ENCODE measurements at places on chromosomes 11 and 22.
A peak's percentile ranks its signal among the peaks of the same experiment; 100 is the strongest.

DNA sequence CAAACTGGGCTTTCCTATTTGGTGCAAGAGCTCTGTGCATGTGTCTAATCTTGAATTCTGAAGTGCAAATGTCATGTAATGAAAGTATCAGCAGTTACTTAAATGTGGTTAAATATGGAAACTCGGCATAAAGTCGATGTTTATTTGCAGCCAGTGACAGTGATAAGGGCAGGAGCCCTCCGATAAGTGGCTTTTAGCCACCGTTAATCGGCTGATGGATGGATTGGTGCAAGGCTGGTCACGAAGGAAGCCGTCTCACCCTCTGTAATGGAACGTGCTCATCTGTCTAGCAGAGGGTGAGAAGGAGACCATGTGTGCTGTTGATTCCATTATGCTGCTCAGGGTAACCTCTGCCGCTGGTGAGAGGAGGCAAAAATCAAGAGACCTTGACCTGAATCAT lies 121.8 kb upstream of the PAX6 start:
- no peak for DNase-seq

- peak; percentile 7 for DNase-seq
These were observed 38.3 kb upstream of the HMGXB4 start for GRCh38 chr22:35219012-35219411.

- DNase-seq: no peak
These were observed 282.1 kb downstream of the BRD1 start for GRCh38 chr22:49545606-49546005.

DNA sequence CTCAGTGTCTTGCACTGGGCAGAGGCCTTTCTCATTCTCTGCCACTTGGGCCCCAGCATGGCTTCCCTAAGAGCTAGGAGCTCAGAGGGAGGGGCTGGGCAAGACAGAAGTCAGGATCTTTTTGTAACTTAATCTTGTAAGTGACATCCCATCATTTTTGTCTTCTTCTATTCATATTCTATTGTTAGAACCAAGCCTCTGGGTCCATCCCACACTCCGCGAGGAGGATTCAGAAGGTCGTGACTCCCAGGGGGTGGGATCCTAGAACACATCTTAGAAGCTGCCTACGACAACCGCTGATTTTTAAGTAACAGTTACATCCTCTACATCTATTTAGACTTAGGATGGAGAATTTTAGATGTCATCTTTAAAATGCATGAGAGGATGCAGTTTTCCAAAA lies 1.5 kb upstream of the IL17RA start:
- no peak for DNase-seq

DNA sequence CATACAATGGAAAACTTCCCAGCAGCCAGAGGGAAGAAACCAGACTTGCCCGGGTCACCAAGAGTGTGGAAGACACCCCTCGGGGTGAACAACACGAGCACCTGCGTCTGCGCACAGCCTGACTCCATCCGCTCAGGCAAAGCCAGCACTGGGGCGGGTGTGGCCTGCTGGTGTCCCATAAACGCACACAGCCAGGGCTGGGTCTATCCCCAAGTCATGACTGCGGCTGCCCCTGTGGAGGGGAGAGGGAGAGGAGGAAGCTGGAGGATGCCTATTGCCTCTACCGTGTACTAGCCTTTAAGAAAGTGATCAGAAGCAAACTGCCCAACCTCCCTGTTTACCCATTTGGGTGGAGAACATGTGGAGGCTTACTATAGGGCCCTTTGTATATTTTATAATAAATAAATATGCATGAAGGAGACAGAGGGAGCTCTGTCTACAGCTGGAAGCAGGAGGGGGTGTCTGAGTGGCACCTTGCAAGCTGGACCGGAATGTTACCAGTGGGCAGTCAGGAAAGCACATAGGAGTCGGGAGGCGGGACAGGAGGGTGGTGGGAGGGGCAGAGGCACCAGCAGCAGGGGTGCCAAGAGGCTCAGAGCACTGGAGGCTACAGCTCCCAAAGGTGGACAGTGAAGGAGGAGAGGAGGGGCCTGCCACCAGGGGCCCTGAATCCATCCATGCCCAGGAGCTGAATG lies 79.6 kb downstream of the PHF21B start:
- DNase-seq: no peak

DNA sequence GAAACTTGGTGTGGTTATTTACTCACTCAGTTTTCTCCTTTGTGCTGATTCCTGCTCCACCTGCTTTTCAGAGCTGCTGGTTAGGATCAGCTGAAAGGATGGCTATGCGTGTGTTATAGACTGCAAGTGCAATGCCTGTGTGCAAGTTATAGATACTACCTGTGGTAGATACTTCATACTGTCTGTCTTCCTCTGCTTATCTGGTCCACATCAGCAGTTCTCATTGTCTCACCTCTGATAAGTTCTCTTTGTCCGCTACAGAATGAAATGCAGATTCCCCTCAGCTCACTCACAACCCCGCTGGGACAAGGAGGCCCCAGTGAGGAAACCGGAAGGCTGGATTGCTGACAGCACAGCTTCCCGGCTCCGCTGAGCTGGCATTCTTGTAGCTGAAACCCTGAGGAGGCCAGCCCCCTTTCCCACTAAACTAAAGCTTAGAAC lies 37.5 kb upstream of the LYVE1 start:
- DNase-seq: no peak

DNA sequence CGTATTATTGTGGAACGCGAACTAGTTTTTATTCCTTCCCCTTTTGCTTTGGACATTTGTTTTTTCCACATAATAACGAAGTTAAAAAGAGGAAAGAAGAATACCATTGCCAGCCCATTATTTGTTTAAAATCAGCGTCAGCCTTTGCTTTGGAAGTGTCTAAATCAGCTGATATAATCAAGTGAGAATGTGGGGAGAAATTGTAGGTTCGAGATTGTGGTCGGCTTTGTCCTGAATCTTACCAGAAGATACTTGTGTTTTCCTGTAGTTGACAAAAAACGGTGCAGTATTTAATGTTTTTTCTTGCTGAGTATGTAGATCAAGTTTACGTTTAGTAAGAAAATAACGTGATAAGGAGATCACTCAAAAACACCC lies 935 bp downstream of the ZNF143 start:
- no peak for DNase-seq

DNA sequence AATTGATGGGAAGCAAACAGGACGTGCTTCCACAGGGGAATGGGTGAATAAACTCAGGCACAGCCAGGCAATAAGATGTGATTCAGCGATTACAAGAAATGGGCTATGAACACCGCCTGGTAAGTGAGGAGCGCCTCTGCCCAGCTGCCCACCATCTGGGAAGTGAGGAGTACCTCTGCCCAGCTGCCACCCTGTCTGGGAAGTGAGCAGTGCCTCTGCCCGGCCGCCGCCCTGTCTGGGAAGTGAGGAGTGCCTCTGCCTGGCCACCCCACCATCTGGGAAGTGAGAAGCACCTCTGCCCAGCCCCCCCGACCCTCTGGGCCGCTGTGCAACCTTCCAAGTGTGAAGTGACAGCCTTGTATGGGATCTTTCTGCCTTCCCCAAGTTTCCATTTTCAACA lies 73.2 kb upstream of the PRR5 start:
- DNase-seq: no peak

- DNase-seq: no peak
These were observed 37.9 kb downstream of the TST start for GRCh38 chr22:36981247-36981775.

GRCh38 chr11:128476729-128477128 lies 110.6 kb downstream of the ETS1 start:
- no peak for DNase-seq

DNA sequence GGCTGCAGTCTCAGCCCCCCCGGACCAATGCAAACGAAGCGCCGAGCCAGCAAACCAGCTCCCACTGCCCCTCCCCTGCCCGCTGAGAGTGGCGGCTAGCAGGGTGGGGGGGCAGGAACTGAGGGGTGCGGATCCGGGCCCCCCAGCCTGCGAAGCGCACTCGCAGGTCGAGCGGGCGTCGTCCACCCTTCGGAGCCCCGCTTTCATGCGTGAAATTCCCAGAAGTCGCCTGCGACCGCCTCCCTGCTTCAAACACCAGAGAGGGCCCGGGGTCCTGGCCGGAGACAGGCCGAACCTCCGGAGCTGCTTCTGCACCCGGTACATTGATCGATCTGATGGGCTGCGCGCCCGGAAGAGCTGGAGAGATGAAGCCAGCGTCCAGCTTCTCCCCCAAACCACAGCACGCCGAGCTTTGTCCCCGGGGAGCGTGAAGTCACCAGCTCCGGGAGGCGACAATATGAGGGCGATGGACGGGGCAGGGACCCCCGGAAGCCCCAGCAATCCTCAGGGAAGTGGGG lies 646 bp upstream of the PATZ1 start:
- DNase-seq: no peak

GRCh38 chr11:65590240-65590738 lies 5.3 kb downstream of the KCNK7 start:
- peak; percentile 57 for DNase-seq

- DNase-seq: no peak
These were observed 1829.1 kb downstream of the LRRC4C start for GRCh38 chr11:39630365-39630764.

GRCh38 chr11:123251657-123252344 lies 56.8 kb upstream of the CLMP start:
- no peak for DNase-seq

DNA sequence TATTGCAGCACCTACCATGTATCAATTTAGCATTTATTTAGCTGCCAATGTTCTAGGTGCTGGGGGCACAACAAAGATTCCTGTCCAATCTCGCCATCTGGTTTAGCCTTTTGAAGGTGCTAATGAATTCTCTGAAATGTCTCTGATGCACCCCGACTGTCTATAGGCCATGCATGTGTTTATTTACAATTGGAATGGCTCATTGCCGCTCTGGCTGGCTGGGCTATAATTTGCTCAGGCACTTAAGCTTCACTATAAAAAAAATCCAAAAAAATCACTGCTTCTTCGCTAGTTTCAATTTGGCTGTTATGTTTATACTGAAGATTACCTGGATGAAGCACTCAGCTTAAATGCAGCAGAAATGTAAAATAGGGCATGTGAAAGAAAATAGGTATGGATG lies 115.0 kb upstream of the PAX6 start:
- DNase-seq: no peak

DNA sequence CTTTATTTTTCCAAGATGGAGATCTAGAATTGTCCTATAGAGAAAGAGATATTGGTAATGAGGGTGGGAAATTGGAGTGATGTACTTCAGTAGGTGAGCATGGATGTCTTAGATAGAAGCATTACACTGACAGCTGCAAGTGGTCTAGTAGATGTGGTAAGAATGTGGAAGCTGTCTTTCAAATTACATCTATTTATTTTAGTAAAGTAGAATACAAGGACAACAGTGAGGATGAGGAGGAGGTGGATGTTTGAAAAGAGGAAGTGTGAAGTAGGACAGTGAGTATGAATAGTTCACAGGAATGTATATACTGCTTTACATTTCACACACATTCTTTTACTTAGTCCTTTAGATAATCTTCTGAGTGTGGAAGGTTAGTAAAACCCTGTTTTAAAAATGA lies 64.2 kb downstream of the HIPK3 start:
- no peak for DNase-seq

DNA sequence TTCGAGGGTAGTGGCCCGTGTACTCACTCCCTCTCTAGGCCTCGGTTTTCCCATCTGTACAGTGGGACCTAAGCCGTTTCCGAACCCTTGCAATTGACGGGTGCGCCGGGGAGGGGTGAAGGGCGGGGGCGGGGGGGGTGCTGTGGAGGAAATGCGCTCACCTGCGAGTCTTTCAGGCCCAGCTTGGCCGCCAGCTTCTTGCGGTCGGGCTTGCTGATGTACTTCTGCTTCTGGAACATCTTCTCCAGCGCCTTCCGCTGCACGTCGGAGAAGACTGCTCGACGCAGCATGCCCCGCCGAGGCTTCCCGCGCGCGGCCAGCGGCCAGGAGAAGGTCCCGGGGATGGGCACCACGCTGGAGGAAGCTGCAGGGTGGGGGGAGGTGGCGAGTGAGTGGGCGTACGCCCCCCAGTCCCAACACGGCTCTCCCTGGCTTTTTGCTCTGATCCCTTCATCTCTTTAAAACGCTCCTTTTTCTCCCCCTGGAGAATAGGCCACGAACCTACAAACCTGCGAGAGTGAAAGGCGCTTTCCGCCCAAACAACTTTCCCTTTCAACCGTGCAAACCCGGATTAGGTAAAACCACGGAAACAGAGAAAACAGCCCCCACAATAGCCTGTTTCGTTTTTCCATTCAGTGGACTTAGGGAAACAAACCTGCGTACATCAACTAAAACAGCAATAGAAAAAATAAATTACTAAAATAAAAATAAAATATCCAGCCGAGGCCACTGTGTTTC lies 3.2 kb downstream of the DBX1 start:
- no peak for DNase-seq

GRCh38 chr11:82105331-82105998 lies 628.2 kb downstream of the FAM181B start:
- no peak for DNase-seq

DNA sequence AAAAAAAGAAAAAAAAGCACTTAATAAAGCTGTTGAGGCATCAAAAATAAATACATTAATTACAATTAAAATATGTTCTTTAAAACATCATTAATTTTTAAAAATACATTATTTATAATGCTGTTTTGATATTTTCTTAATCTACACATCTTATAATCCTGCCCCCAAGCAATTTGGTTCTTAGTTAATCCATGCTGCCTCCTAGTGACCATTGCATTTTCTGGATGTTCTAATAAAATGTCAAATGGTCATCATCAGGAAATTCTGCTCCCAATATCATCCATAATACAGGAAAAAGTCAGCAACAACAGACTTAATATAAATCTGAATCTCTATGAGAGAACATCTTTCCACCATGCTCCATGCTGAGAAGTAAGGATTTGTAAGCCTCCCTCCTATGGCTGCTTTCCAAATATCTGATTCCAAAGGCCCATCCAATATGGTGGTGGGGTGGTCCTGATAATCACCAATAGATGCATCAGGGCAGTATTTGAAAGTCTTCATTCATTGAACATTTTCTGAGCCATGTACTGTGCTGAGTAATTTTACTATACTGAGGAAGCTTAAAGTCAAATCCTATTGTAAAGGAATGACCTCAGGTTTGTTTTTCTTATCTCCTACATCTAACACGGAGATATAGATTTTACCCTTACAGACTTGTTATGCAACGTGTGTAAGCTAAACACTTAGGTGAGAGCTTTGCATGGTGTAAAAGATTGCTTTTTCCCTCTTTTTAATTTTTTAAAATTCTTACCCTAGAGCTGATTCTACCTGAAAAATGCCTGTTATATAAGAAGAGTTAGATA lies 124.7 kb upstream of the BMAL1 start:
- DNase-seq: no peak

DNA sequence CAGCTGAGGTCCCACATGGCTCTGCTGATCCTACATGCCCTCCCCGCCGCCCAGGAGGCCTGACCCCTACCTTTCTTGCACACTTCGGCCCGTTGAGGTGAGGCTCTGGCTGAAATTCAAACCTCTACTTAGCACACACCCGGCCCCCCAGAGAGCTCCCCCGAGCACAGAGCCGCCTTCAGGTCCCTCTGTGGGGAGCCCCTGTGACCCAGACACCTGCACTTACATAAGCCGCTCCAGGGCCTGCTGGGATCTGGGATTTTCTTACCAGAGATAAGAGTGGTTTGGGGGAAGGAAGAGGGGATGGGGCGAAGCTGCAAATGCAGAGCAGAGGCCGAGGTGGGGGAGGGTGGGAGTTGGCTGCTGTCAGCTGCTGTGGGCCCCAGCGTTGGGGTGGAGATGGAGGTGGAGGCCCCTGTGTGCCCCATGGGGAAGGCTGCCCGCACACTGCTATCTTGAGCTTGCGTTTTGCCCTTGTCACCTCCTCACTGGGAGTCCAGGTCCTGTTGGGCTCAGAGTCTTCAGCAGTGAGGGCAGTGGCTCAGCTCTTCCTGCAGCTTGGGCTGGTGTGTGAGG lies 30.6 kb downstream of the CAPN1 start:
- DNase-seq: no peak

- no peak for DNase-seq
These were observed 20.8 kb downstream of the KCNA4 start for GRCh38 chr11:29996016-29996415.
